ENCODE measurements at places on chromosomes 1 and 21. TPM values are rescaled to one million over a fixed set of nuclear protein-coding genes. Genes with fewer than 3 reads are reported as not detected.
A peak's percentile ranks its signal among the peaks of the same experiment; 100 is the strongest.

GRCh38 chr1:110206261-110206920 is 3.7 kb upstream of the KCNC4 start:
- no peaks in the 10 kb centered on the region for H3K36me3 ChIP-seq
- DNase-seq = no peak
- H3K4me3 ChIP-seq = no peak overlapping the region
- peaks cover 17% of the 10 kb centered on the region for H3K27me3 ChIP-seq
- no peaks in the 10 kb centered on the region for H3K4me1 ChIP-seq

- no peak overlapping the region for H3K4me3 ChIP-seq
- no peaks in the 10 kb centered on the region for H3K27me3 ChIP-seq
- peaks cover 20% of the 10 kb centered on the region for H3K4me1 ChIP-seq
- peak overlapping the region; percentile 70 for H3K27ac ChIP-seq
Measured at GRCh38 chr1:44048532-44049215, 17.4 kb upstream of the SLC6A9 start.

PTP4A2 gene
- total RNA-seq = 537 TPM

GRCh38 chr1:119435052-119435451 is 20.1 kb downstream of the HSD3B2 start:
- H3K4me3 ChIP-seq = no peak overlapping the region
- H3K27me3 ChIP-seq = peaks cover 2% of the 10 kb centered on the region
- H3K27ac ChIP-seq = no peak overlapping the region
- no peak for DNase-seq
- no peaks in the 10 kb centered on the region for H3K36me3 ChIP-seq

- peaks cover 3% of the 10 kb centered on the region for H3K4me1 ChIP-seq
- no peak overlapping the region for H3K27ac ChIP-seq
- no peak overlapping the region for H3K4me3 ChIP-seq
- H3K27me3 ChIP-seq = peaks cover 53% of the 10 kb centered on the region
Measured at GRCh38 chr1:92488832-92489231, 2.1 kb upstream of the GFI1 start.

GRCh38 chr1:208977012-208977411 is 606.5 kb upstream of the CAMK1G start:
- no peak overlapping the region for H3K27ac ChIP-seq
- no peak for DNase-seq
- H3K4me3 ChIP-seq = no peak overlapping the region
- H3K27me3 ChIP-seq = no peaks in the 10 kb centered on the region

DNA sequence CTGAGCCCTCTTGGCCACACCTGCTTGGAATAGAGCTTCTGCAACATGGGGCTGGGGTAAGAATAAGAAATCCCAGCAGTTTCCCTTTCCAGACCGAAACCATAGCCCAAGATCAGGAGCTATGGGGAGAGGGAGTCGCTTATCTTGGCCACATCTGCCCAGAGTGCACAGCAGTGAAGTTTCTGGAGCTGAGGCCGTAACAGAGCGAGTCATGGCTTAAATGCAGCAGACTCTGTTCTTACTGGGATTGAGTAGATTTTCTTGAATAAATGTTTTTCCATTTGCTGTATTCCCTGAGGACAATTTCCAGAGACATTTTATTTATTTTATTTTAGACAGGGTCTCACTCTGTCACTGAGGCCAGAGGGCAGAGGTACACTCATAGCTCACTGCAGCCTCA is 33.5 kb downstream of the CFAP57 start:
- H3K4me3 ChIP-seq = no peak overlapping the region
- peaks cover 18% of the 10 kb centered on the region for H3K4me1 ChIP-seq
- peak; percentile 64 for DNase-seq
- H3K36me3 ChIP-seq = no peaks in the 10 kb centered on the region
- H3K27ac ChIP-seq = peak overlapping the region; percentile 92
